ENCODE measurements at places on chromosomes 3 and 15. TPM values are rescaled to one million over a fixed set of nuclear protein-coding genes. Genes with fewer than 3 reads are reported as not detected.
A peak's percentile ranks its signal among the peaks of the same experiment; 100 is the strongest.

DNA sequence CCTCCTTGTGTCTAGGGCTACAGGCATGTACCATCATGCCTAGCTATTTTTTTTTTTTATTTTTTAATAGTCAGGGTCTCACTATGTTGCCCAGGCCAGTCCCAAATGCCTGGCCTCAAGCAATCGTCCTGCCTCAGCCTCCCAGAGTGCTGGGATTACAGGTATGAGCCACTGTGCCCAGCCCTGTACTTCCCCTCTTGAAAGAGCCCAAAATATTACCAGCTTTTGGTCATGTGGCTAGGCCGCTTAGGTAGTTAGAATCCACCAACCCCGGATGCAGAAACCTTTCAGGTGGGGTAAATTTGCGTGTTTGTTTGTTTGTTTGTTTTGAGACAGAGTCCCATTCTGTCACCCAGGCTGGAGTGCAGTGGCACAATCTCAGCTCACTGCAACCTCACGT is 132.8 kb upstream of the C2CD4B start:
- H3K4me1 ChIP-seq, result peaks cover 6% of the 10 kb centered on the region
- no peaks in the 10 kb centered on the region for H3K36me3 ChIP-seq
- H3K4me3 ChIP-seq, result no peak overlapping the region
- no peak overlapping the region for H3K27ac ChIP-seq
- no peaks in the 10 kb centered on the region for H3K27me3 ChIP-seq

DNA sequence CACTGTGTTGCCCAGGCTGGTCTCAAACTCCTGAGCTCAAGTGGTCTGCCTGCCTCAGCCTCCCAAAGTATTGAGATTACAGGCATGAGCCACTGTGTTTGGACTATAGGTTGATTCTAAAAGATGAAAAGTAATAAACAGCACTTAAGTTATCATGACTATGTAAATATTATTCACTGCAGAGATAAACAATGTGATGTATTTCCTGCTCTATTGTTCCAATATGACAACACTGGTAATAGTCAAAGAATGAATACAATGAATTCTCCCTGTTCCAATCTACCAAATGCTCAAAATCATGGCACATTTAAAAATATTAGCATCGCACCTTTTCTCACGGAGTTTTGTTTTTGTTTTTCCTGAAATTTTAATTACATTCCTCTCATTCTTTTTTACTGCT is 36.8 kb upstream of the TBL1XR1 start:
- DNase-seq, result no peak
- no peaks in the 10 kb centered on the region for H3K36me3 ChIP-seq
- no peaks in the 10 kb centered on the region for H3K4me1 ChIP-seq
- no peak overlapping the region for H3K27ac ChIP-seq

GRCh38 chr3:141575879-141576743 is 89.3 kb downstream of the RASA2 start:
- no peaks in the 10 kb centered on the region for H3K4me1 ChIP-seq
- DNase-seq, result no peak
- H3K4me3 ChIP-seq, result peak overlapping the region; percentile 26
- H3K27ac ChIP-seq, result peak overlapping the region; percentile 58

GRCh38 chr15:40506964-40507571 is 36.3 kb downstream of the CHST14 start:
- peaks cover 7% of the 10 kb centered on the region for H3K4me1 ChIP-seq
- DNase-seq, result peak; percentile 89
- H3K36me3 ChIP-seq, result no peaks in the 10 kb centered on the region
- no peaks in the 10 kb centered on the region for H3K27me3 ChIP-seq
- H3K4me3 ChIP-seq, result peak overlapping the region; percentile 31

DNA sequence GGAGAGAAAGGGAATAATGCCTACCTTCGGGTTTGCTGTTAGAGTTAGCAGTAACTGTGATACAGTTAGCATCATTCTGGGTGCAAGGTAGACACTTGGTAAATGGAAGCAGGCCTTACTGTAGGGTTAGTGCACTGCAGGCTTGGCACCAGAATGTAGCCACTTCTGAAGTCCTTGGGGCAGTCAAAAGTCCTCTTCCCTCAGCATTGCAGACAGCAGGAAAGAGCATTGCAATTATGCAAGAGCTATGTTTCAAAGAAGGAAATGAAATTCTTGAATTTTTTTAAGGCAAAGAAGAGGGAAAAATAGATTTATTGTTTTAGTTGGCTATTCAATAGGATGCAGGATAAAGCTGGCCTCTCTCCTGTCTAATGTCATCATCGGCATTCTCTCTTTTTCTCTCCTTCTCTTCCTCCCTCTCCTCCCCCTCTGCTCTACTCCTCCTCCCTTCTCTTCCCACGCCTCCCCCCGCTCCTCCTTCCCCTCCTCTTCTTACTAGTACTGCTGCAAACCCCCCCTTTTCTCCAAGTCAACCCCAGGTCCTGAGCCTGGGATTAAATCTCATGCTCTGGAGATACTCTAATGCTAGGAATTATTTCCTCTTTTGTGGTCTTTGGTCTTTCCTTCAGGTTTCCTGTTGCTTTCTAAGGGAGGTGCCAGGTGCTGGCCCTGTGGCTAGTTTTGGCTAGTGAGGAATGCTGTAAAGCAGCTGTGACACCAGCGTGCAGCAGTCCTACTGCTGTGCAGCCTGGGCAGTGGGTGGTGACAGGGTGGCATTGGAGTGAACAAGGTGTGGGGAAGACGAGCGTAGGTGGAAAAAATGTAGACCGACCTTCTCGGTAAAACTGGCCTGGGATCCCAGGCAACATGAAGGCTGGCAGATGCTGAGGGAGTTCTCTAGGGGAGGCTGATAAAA is 21.7 kb downstream of the EEFSEC start:
- no peaks in the 10 kb centered on the region for H3K36me3 ChIP-seq
- DNase-seq, result no peak
- no peak overlapping the region for H3K27ac ChIP-seq
- no peaks in the 10 kb centered on the region for H3K4me1 ChIP-seq
- no peak overlapping the region for H3K4me3 ChIP-seq

GRCh38 chr15:68765602-68766368 is 54.9 kb downstream of the ANP32A start:
- no peaks in the 10 kb centered on the region for H3K36me3 ChIP-seq
- no peak for DNase-seq
- no peaks in the 10 kb centered on the region for H3K27me3 ChIP-seq
- no peak overlapping the region for H3K4me3 ChIP-seq
- no peaks in the 10 kb centered on the region for H3K4me1 ChIP-seq
- no peak overlapping the region for H3K27ac ChIP-seq

DNA sequence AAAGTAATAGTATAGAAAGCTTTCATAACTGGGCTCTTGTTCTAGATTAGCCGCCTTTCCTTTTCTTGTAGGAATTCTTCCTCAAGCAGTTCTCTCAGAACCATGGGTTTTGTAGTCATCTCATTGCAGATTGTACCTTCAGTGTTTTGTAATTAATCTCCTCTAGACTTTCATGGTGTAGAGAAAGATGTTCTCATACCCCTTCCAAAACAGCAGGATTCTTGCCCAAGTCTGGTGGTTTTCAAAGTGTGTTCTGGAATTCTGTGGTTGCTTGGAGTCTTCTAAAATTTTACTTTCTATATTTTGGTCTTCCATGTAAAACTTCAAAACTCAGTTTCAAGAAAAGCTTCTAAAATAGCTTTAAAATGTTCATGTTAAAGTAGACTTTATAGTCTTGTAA is 293.8 kb downstream of the PTPRG start:
- no peak overlapping the region for H3K27ac ChIP-seq
- H3K36me3 ChIP-seq, result no peaks in the 10 kb centered on the region
- DNase-seq, result no peak
- peaks cover 13% of the 10 kb centered on the region for H3K4me1 ChIP-seq
- no peak overlapping the region for H3K4me3 ChIP-seq
- H3K27me3 ChIP-seq, result no peaks in the 10 kb centered on the region

GRCh38 chr3:184712248-184713039 is 580 bp upstream of the MAGEF1 start:
- no peaks in the 10 kb centered on the region for H3K27me3 ChIP-seq
- DNase-seq, result no peak
- peaks cover 35% of the 10 kb centered on the region for H3K4me1 ChIP-seq
- H3K36me3 ChIP-seq, result no peaks in the 10 kb centered on the region
- H3K27ac ChIP-seq, result peak overlapping the region; percentile 97

DNA sequence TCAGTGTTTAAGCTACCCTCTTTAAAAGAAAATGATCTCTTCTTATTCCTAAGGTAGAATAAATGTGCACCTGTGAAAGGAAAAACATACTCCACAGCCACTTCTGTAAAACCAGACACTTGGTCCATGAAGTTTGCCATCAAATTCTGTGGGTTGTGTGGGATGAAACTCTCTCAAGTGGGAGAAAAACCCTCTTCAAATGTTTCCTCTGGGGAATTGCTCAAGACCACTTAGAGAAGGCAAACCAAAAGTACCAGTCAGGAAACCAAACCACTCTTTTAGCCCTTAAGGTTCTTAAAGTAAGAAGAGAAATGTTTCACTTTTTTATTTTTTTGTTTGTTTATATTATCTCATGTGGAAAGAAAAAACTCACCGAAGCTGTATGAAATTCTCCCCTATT is 1.2 kb downstream of the COL8A1 start:
- H3K36me3 ChIP-seq, result no peaks in the 10 kb centered on the region
- no peak for DNase-seq
- peaks cover 18% of the 10 kb centered on the region for H3K4me1 ChIP-seq
- peak overlapping the region; percentile 85 for H3K27ac ChIP-seq
- no peak overlapping the region for H3K4me3 ChIP-seq
- H3K27me3 ChIP-seq, result no peaks in the 10 kb centered on the region

GRCh38 chr3:49671291-49672288 is 2.6 kb upstream of the APEH start:
- DNase-seq, result peak; percentile 79
- H3K27me3 ChIP-seq, result no peaks in the 10 kb centered on the region
- peaks cover 9% of the 10 kb centered on the region for H3K36me3 ChIP-seq
- H3K4me3 ChIP-seq, result no peak overlapping the region

- no peak overlapping the region for H3K27ac ChIP-seq
- no peaks in the 10 kb centered on the region for H3K27me3 ChIP-seq
- no peak for DNase-seq
- H3K4me3 ChIP-seq, result no peak overlapping the region
Observed at GRCh38 chr3:70640481-70640880, 328.0 kb upstream of the MDFIC2 start.

GRCh38 chr3:161371441-161372320 is at the start of gene SPTSSB:
TSS of gene SPTSSB (minus strand) at chr3:161371517. CDS start at chr3:161346323, 25,194 bp downstream.
- H3K4me3 ChIP-seq, result peak within 1 kb of the TSS; percentile 51
- H3K27me3 ChIP-seq, result peaks cover 16% of the 10 kb centered on the region
- no peak within 1 kb of the TSS for H3K27ac ChIP-seq
- peaks cover 19% of the 10 kb centered on the region for H3K4me1 ChIP-seq
- peak; percentile 54 for DNase-seq

DNA sequence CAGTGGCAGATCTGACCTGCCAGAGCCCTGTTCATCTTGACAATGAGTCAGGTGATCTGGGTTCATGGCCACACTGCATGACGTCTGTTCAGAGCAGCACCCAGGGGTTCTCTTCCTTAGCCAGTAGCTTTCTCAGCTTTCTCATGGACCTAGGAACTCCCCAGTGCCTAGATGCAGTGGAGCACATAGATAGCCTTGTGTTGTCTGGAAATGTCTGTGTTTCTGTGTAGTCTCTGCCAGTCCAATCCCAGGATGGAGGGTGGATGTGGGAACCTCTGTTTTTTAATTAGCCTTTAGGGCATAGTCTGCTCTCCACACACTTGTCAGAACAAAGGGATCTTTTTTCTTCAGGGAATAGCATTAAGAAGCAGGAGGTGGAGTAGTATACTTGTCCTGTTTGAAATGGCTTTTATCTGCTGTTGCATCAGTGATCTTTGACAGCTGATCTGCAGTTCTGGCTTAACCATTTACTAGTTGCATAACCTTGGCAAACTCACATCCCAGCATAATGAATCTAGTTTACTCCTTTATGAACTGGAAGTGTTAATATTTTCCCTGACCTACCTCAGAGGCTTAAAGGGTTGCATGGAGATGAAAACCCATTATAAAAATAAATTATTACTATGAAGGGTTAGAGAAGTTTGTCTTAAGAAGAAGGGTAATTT is 16.1 kb upstream of the CACNA1D start:
- DNase-seq, result no peak
- H3K4me1 ChIP-seq, result no peaks in the 10 kb centered on the region
- no peak overlapping the region for H3K4me3 ChIP-seq
- H3K27ac ChIP-seq, result no peak overlapping the region
- H3K27me3 ChIP-seq, result no peaks in the 10 kb centered on the region

DNA sequence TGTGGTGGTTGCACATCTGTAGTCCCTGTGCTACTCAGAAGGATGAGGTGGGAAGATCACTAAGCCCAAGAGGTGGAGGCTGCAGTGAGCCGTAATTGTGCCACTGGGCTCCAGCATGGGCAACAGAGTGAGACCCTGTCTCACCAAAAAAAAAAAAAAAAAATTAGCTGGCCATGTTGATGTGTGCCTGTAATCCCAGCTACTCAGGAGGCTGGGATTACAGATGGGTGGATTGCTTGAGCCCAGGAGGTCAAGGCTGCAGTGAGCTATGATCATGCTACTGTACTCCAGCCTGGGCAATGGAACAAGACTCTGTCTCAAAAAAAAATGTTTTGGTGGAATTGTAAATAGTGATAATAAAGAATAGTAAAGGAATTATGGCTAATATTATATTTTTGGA is 9.9 kb downstream of the ATRIP start:
- H3K36me3 ChIP-seq, result peaks cover 97% of the 10 kb centered on the region
- no peaks in the 10 kb centered on the region for H3K4me1 ChIP-seq
- no peak overlapping the region for H3K4me3 ChIP-seq
- no peak for DNase-seq
- no peak overlapping the region for H3K27ac ChIP-seq

- H3K36me3 ChIP-seq, result no peaks in the 10 kb centered on the region
- H3K4me3 ChIP-seq, result no peak overlapping the region
- no peaks in the 10 kb centered on the region for H3K27me3 ChIP-seq
- DNase-seq, result no peak
- peak overlapping the region; percentile 70 for H3K27ac ChIP-seq
- H3K4me1 ChIP-seq, result peaks cover 87% of the 10 kb centered on the region
Observed at GRCh38 chr3:172319595-172319994, 128.7 kb downstream of the GHSR start.

DNA sequence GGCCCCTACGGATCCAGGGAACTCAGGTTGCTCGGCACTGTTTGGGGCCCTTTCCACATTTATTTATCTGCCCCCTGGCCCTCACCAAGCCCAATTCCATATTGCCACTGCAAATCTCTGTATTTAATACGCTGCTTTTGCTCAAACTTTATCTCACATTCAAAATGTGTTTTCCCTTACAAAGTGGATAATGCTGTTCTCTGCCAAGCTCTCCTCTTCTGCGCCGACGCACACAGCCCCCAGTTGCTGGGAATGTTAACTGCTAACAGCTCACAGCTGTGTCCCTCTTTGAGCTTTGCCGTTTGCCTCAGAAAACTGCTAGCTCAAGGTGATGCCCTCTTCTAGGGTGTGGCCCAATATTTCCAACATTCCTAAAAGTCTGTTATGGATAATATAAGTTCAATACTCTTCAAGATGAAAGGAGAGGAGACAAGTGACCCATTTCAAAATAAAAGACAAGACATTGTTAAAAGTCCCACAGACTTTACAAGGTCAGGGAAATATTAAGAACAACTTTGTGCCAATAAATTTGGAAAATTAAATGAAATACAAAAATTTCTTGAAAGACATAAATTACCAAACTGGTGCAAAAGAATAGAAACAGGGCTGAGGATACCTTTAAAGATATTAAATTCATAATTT is 12.6 kb upstream of the FBN1 start:
- H3K4me1 ChIP-seq, result no peaks in the 10 kb centered on the region
- H3K36me3 ChIP-seq, result no peaks in the 10 kb centered on the region
- no peak for DNase-seq
- no peak overlapping the region for H3K4me3 ChIP-seq
- peak overlapping the region; percentile 42 for H3K27ac ChIP-seq
- no peaks in the 10 kb centered on the region for H3K27me3 ChIP-seq

Gene ADAMTSL3
- total RNA-seq, result 40.7 TPM

Gene TMEM212
- total RNA-seq, result not detected

Gene CA12
- total RNA-seq, result 0.49 TPM

Gene GATM
- 39.7 TPM for total RNA-seq

Gene IRAK2
- 3.6 TPM for total RNA-seq

Gene AP4E1
- total RNA-seq, result 7.8 TPM

Gene THAP10
- total RNA-seq, result 2.6 TPM

Gene FGF12
- total RNA-seq, result 1.8 TPM

Gene MUC13
- not detected for total RNA-seq

Gene CRYGS
- 5.0 TPM for total RNA-seq

Gene SPTBN5
- 0.16 TPM for total RNA-seq
